Activated T-helper 17 cell treated with anti-CD3 and anti-CD28 coated beads, Interleukin-2, amount 50 U/mL, for 72 hours (primary cell): ENCODE measurements at places on chromosomes 12 and 14.
A peak's percentile ranks its signal among the peaks of the same experiment; 100 is the strongest.

DNA sequence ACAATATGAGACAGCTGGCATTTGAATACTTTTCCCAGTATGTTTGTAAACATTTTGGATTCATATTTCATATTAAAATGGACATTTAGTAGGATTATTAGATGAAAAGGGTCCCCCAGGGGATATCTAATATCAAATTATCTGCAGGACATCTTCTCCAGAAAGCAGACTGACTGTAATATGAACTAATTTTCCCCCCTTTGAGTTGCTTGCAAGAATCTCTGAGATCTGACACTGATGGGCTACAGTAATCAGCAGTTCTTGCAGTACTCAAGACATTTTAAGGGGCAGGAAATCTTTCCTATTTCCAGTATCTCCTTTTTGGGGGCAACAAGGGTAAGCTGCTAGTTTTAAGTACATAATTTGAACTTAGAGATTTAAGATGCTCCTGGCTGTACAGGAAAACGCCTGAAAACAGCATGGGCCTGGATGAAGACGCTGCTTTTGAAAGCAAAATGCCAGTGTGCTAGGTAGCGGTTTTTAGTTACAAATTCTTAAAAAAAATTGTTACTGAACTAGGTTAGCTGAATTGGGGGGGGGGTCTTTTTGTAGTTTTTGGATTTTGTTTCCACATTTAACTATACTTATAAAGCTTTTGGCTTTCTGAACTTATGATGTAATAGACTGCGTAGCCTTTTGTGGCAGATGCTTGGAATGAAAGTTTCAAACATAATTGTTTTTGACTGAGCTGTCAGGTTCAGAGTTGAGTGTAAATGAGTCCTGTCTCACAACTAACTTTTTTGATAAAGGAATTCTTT, 2.2 kb downstream of the FRMD6 start:
- ATAC-seq: no peak

GRCh38 chr12:96233168-96233567, 39.0 kb downstream of the ELK3 start:
- ATAC-seq: no peak

DNA sequence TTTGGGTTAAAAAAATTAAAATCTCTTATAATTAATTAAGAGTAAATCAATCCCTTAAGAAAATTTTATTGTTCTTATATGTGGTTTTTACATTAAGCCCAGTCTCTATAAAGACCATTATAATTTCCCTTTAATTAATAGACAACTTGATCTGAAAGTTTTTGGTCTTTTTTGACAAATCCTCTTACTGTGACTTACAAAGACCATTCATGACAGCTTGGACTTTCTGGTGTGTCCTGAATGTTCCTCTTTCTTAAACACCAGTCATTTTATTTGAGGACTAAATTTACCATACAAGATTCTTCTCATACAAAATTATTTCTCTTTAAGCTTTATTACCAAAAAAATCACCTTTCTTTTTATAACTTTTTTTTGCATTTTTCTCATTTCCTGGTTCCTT, 368.3 kb downstream of the ADGRD1 start:
- ATAC-seq: no peak

- peak; percentile 90 for ATAC-seq
These were observed 27.4 kb downstream of the PCNX1 start for GRCh38 chr14:70934502-70935134.

DNA sequence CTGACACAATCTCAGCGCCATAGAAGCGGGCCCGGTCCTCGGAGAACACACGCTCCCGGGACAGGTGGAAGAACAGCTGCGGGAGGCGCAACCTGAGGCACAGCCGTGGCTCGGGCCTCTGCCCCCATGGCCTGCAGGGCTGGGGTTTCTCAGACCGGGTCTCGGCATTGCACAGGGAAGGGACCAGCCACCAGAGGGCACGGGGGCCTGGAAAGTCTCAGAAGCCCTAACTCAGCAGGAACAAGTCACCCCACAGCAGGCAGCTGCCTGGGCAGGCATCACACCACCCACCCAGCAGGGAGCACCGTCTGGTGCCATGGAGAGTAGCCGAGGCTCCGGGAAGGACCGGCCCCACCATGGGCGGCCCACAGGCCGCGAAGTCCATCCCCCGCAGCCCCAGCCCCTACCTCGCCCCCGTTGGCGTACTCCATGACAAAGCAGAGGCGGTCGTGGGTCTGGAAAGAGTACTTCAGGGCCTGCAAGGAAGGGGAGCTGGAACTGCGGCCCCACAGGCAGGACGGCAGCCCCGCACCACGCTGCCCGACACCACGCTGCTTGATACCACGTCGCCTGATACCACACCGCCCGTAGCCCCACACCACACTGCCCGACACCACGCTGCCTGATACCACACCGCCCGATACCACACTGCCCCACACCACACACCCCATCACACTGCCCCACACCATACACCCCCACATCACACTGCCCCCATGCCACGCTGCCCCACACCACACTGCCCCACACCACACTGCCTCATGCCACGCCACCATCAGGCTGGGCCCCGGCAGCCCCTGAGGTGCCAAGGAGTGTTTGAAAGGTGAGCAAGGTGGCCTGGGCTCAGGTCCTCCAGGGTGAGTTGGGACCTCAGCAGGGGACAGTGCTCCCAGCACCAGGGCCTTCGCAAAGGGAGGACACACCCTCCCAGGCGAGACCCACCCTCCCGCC, 20.8 kb downstream of the SIVA1 start:
- ATAC-seq: no peak

GRCh38 chr14:101181446-101182313, 278.2 kb upstream of the RTL1 start:
- no peak for ATAC-seq

DNA sequence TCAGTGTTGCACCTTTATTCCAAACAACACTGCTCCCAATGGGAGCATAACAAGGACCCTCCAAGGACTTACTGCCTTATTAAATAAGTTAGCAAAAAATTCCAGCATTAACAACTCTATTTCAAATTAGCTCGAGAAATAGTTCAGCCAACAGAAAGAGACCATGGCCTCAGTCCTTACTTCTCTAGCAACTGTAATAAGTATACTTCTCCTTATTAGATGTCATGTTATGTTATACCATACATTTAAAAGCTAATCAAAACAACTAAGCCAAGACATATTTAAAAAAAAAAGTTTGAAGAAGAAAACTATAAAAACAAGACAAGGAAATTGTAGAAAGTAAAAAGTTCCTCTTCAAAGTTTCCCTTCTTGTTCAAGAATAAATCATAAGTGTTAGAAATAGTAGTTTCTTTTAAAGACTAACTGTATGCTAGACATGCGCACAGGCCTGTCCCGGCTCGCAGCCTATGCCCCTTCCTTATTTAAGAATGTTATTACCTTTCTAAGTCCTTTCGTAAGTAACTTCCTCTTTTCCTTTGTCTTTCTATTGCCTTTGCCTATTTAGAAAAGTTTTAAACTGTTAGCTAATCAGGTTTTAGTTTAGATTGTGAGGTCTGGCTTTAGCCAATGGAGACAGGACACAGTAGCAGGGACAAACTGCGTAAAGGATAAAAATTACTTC, 68.6 kb downstream of the RESF1 start:
- ATAC-seq: no peak

DNA sequence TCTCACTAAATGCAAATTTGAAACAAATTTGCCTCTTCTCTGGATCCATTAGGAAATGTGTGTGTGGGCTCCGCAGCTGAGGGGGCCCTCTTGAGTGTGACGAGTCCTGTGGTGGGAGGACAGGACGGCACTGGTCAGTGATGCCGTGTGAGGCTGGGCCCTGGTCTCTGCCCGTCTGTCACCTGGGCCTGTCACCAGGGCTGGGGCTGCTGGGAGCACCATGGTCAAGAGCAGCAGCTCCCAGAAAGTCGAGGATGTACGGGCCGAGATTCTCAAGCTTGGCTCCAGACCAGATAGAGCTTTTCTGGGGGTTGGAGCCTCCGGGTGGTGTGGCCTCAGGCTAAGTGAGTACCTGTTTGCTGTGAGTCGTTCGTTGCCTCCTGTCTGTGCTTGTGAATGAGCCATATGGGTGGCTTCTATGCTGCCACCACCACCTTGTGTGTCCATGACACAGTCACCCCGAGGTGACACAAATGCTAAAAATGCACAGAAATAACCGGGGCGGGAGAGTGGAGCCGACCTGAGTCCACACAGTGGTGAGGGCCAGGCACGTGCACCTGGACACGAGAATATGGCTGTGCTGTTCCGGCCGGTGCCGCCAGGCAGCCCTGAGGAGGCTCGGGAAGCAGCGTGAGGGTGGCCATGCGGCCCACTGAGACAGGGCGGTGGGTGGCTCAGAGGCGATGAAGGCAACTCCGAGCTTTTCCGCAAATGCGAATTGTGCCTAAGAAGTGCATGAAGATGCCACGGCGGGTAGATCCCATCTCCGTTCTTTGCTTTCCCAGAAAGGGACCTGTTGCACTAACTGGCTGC, 8.7 kb downstream of the PGAM5 start:
- ATAC-seq: peak; percentile 18

- no peak for ATAC-seq
These were observed 101.7 kb downstream of the RTN1 start for GRCh38 chr14:59768855-59769375.

- peak; percentile 45 for ATAC-seq
These were observed 27.4 kb upstream of the SMUG1 start for GRCh38 chr12:54215989-54216796.

DNA sequence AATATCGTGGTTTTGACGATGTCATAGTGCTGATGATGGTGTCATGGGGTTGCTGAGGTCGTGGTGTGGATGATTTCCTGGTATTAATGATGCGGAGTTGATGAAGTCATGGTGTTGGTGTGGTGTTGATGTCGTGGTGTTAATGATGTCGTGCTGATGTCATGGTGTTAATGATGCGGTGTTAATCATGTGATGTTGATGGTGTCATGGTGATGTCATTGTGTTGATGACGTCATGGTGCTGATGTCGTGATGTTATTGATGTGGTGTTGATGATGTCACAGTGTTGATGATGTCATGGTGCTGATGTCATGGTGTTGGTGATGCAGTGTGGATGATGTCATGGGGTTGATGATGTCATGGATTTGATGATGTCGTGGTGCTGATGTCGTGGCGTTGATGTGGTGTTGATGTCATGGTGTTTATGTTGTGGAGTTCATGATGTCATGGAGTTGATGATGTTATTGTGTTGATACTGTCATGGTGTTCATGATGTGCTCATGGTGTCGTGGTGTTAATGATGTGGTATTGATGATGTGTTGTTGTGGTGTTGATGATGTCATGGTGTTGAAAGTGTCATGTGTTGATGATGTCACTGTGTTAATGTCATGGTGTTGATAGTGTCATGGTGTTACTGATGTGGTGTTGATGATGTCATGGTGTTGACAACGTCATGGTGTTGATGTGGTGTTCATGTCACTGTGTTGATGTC, 48.5 kb upstream of the RIMBP2 start:
- ATAC-seq: peak; percentile 8
